ENCODE measurements at places on chromosomes 3 and 15. TPM values are rescaled to one million over a fixed set of nuclear protein-coding genes. Genes with fewer than 3 reads are reported as not detected.

Gene SMCO1
- total RNA-seq: not detected

Gene MELTF
- total RNA-seq: 4.1 TPM

Gene RPSA
- 1,160 TPM for total RNA-seq

Gene FETUB
- total RNA-seq: not detected

Gene TMOD3
- 62.0 TPM for total RNA-seq

Gene ZMYND10
- 0.31 TPM for total RNA-seq

Gene GPR15
- not detected for total RNA-seq

Gene MYH15
- total RNA-seq: under 0.01 TPM

Gene DAZL
- total RNA-seq: not detected

Gene KATNBL1
- 48.5 TPM for total RNA-seq

Gene BTLA
- under 0.01 TPM for total RNA-seq

Gene FSTL1
- total RNA-seq: 222 TPM

Gene SAMMSON
- total RNA-seq: not detected

Gene GP5
- total RNA-seq: 0.06 TPM

All from bladder microvascular endothelial cell (primary cell).